Hematopoietic multipotent progenitor cell (in vitro differentiated cells): ENCODE measurements at places on chromosomes 1 and 21.
A peak's percentile ranks its signal among the peaks of the same experiment; 100 is the strongest.

DNA sequence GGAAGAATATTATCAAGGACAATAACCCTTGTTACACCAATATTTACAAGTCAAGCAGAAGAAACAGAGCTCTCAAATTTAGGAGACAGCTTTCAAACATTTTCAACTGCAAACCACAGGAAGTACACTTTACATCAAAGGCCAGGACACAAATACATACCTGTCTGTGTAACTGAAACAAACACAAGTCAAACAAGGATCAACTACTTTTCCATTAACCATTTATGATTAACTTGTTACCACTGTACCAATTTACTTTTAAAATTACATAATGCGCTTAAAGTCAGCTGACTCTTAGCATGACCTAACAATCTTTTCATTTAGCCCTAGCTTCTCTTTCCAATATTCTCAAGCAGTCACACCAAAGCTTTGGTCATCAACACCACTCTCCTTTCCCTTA, 43.5 kb downstream of the TRIM33 start:
- DNase-seq, result no peak

GRCh38 chr1:66931590-66931989, 6.8 kb downstream of the MIER1 start:
- no peak for DNase-seq

DNA sequence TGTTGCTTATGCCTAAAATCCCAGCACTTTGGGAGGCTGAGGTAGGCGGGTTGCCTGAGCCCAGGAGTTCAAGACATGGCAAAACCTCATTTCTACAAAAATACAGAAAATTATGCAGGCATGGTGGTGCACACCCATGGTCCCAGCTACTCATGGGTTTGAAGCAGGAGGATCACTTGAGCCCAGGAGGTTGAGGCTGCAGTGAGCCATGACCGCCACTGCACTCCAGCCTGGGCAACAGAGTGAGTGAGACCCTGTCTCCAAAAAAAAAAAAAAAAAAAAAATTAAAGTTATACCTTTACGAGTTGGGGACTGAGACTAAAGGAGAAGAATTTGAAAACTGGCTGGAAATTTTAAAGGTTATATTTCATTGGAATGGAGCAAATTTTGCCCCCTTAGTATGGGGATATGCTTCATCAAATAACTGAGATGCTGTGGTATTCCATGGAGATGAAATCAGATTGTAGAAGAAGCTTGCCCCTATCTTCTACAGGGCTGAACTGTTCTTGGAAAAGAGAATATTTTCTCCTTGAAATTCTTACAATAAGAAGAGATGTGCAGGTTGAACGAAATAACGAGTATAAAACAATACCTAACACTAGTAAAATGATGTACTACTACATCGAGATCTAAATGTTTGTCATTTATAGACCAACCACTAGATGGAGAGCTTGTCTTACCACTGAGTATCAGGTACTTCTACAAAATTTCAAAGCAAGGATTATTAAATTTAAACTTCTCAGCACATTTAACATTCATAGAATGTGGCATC, 34.9 kb upstream of the SCYL3 start:
- peak; percentile 39 for DNase-seq

DNA sequence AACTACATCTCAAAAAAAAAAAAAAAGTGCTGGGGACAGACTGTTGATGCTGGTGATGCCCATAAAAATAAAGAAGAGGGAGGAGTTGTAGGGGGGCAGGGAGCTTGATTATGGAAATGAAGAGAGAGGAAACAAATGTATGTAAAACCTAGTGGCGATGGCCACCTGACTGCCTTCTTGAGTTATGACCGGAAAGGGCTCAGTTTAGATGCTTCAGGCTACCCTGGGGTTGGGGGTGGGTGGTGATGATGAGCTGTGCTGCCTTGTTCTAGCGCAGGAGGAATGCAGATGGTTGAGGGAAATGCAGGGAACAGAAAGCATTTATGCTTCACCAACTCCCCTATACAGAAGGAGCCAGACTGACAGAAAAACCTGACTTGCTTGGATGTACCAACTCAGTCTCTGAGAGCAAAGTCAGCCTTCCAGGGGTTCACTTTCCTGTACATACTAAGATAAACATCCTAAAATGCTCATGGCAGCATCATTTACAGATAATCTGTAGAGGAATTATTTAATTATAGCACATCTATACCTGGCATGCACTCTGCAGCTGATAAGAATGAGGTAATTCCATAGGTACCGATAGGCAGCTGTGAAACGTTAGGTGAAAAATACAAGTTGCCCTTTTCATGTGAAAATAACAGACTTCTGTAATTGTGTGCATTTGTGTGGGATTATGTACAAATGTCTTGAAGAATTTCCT, 8.0 kb upstream of the BCAR3 start:
- no peak for DNase-seq

DNA sequence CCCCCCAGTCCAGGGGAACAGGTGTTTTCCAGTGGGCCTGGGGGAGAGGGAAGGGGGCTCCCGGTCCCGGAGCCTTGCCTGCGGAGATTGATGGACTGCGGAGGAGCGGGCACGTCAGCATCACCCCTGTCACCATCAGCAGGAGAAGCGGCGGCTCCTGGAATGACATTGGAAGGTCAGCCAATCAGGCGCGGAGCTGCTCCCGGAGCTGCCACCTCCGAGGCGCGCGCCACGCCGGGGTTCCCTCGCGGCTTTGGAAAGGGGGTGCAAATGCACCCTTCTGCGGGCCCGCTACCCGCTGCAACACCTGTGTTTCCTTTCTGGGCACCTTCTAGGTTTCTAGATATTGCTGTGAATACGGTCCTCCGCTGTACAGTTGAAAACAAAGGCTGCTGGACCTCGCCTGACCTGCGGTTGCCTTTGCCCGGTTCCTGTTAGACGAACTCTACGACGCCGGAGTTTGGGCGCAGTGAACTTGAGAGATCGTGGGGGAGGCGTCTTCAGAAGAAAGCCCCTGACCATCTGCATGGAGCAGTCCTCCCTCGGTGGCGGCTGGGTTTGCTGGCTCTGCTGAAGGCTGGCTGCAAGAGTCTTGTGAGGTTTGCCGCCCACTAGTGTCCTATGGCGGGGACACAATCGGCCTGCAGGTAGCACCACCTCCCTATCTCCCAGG, 5.3 kb downstream of the DSCAM start:
- peak; percentile 59 for DNase-seq

DNA sequence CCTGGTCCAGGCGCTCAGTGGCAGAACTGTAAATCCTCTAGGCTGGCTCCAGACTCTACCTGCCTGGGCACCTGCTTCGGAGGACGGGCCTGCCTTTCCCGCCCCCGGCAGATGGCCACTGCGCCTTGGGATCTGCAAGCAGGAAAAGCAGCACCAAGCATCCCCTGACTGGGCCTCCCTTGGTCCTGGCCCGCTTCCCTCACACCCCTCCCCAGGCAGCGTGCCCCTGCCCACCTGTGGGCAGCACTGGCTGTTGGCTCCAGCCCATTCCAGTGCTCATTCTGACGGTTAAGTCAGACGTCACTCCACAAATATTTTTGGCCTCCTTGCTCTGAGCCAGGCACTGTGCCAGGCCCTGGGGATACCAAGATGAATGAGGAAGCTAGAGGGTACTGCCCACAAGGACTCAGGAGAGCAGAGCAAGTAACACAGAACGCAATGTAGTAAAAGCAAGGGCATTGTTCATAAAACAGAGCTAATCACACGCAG, 22.0 kb upstream of the BLACAT1 start:
- DNase-seq, result no peak

DNA sequence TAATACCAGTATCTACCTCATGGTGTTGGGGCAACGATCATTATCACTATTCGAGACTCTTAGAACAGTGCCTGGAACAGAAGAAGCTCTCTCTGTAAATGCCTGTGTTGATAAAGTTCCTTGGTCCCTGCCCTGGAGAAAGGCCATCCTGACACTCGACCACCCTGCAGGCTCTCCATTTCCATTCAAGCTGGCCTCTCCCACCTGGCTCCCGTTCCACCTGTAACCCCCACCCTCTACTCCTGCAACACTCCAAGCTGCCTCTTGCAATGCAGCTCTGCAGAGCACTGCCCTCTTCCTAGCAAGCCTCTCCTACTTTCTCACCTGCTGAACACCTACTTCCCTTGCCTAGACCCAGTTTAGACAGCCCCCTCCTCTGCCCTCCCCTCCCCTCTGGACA, 6.1 kb downstream of the SPOCD1 start:
- DNase-seq, result no peak

DNA sequence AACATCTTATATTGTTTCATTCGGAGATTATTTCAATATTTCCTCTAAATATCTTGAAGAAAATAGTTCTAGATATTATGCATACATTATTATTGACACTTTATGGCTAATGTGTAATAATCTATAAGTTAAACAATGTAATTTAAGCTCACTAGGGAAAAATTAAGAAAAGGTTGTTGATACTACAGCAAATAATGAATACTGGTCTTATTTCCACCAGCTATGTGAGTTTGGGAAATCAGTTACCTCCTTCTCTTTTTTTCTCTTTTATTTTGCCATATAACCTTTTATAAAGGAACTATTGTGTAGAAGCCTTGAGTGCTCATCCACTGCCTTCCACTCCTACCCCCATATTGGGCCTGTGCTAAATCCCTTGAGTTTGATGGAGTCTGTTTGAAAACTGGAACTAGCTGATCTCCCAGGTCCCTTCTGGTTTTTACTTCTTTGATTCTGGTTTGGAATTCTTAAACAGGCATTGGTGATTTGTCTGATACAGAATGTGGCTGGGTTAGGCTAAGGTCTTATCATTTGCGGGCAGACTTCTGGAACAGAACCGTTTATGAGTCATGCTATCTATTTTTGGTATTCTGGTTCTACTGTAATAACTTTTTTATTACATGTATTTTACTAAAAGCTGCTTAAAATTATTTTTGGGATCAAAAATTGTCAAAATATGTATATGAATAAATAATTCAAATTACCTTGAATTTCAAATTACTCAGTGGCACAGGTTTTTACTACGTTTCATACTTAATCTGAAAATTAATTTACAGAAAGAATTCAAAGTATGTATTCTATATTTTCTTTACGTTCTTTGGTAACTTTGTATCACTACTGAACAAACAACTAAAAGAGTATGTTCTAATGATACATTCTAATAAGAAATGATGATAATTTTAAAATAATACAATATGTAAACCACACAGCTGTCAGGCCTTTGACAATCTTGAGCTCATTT, 5.0 kb upstream of the CDC14A start:
- DNase-seq, result no peak

- peak; percentile 87 for DNase-seq
Observed at GRCh38 chr1:1144122-1144842, 28.4 kb upstream of the C1orf159 start.

DNA sequence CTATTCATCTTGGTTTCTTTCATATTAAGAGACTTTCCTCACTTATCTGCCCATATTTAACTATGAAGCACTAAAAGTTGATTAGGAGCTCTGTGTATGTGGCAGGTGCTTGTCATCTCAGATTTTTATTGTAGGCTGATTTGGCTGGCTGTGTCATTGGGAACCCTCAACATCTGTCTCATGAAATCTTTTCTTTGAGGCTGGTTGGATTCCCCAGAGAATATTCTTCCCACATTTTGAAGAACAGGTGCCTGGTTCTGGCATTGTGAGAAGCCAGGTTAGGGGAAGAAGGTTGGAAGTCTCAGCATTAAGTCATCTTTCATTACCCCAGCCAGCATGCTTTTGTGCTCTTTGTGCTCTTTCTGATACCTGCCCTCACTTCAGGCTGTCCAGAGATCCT, 37.1 kb downstream of the EEIG2 start:
- DNase-seq, result no peak

GRCh38 chr1:44714532-44714931, 16.4 kb downstream of the RNU5D-1 start:
- no peak for DNase-seq

DNA sequence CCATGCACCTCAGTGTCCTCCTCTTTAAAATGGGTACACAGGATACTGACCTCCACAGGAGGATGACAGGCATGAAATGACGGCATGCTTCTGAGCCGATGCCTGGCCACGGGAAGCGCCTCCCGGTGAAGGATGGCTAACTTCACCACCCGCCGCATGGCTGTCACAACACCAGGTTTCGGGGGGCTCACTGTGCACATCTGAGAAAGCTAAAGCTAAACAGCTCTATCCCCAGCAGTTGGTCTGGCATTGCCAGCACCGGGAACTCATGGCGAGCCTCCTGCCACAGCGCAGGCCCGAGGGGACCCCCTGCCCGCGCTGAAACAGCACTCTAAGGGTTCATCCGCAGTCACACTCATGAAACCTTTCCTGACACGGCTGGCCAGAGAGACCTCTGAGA, 16.0 kb downstream of the NPHP4 start:
- no peak for DNase-seq

DNA sequence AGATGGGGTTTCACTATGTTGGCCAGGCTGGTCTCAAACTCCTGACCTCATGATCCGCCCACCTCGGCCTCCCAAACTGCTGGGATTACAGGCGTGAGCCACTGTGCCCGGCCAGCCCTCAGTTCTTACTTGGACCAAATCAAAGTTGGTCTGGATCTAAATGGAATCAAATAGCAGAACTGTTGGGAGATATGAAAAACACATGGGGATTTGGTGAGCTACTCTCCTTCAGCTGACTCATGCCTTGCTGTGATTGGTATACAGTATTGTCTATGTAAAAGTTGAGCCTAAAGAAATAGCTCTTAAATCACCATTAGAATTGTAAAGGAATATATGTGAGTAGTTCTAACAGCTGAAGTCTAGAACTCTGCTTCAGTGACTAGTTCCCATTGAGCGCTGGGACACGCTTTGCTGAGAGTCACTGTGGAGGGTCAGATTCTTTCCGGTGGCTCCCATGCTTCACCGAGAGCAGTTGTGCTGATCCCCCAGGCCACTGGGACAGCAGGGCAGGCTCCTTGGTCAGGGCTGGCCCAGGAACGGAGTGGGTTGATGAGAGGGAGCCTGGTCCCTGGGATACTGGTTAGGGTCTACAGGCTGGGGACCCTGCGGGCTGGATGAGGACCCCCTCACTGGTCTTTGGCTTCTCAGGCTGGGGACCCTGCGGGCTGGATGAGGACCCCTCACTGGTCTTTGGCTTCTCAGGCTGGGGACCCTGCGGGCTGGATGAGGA, 14.0 kb downstream of the PKNOX1 start:
- DNase-seq, result no peak

- no peak for DNase-seq
Observed at GRCh38 chr1:2115702-2116341, 65.6 kb downstream of the PRKCZ start.

GRCh38 chr1:93615582-93616150, 66.0 kb downstream of the BCAR3 start:
- DNase-seq, result no peak

GRCh38 chr21:43301409-43302061, 125.4 kb downstream of the SIK1 start:
- no peak for DNase-seq

DNA sequence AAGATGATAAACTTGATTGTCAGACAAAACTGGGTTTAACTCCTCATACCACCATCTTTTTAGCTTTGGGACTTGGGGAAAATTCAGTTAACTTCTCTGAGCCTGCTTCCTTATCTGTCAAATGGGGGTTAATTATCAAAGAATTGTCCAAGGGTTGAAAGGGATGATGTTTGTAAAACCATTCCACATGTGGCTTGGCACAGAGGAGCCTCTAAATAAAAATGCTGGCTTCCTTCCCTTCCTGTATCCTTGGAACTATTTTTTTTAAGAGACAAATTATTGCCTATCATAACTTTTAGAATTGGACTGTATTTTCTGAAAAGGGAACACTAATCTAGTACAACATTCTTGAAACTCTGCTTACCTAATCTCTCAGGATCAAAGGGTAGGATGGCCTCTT, 143.4 kb upstream of the USP24 start:
- no peak for DNase-seq
